ENCODE measurements at places on chromosomes 11 and 22.
A peak's percentile ranks its signal among the peaks of the same experiment; 100 is the strongest.

DNA sequence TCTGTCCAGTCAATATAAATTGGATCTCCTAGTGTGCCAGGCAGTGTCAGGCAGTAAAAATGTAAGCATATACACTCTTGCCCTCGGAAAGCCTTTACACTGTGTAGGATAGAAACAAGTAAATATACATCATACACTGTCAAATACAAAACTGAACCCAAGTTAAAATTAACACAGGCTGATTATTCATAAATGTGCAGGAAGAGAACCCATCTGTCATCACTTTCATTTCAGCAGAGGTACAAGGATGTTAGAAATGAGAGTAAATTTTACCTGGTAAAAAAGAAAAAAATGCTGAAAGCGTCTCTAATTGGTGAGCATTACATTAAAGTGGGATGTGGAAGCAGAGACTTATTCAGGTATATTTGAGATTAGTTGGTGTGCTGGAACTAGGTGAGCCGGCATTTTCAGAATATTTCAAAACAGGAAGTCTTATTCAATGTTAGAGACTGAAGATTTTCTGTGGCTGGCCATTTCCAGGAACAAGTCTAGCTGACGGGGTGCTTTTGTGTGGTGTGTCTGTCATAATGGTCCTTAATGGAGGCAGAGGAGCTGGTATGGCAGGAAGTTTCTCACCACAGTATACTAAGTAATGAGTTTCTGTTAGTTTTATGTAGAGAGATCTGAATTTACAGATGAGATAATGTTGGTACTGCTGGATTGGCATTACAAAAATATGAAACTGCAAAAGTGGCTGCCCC lies 192.6 kb downstream of the CASP12 start:
- no peak for DNase-seq

DNA sequence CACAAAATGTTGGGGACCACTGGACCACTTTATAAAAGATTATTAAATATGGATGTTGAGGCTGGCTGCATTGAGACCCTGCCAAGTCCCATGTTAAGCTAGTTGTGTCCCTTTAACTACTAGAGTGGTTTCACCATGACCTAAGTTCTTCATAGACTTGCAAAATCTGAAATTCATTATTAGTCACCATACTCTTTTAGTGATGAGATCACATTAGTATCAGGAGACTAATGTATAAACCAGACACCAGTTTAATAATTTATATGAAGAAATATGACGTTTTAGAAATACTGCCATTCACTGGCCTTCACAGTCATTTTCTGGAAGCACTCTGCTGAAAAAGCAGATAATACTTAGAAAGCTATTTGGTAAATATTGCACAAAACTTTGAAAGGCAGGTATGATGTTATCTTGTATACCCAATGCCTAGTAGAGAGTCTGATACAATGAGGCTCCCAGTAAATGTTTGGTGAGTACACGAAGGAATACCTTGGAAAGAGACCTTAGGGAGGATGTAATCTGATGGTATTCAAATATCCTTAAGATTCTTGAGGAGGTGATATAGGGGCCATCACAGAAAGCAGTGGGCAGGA lies 728.2 kb upstream of the ANO5 start:
- no peak for DNase-seq

DNA sequence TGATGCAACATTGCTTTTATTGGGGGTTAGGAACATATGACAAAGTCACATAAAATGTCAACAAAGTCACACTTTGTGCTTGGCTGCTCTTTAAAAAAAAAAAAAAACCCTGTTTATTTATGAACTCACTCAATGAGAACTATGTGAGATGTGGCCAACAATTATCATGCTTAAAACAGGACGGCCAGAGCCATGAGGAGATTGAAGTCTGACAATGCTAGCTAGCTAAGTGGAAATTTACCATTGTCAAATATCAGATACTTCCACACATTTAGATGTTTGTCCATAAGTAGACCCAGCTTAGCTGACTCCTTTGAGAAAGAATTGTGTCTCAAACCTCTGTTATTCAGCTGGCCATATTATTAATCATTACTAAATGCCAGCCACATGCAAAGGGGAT lies 26.9 kb downstream of the BLID start:
- DNase-seq: no peak

GRCh38 chr11:121722431-121723245 lies 269.9 kb upstream of the SORL1-AS1 start:
- DNase-seq: peak; percentile 99

- DNase-seq: no peak
Observed at GRCh38 chr11:128409476-128409875, 177.9 kb downstream of the ETS1 start.
